NCI-H2081 treated with DMSO at 0.1 percent for 48 hours (cell line): ENCODE measurements at places on chromosomes 1 and 21.

DNA sequence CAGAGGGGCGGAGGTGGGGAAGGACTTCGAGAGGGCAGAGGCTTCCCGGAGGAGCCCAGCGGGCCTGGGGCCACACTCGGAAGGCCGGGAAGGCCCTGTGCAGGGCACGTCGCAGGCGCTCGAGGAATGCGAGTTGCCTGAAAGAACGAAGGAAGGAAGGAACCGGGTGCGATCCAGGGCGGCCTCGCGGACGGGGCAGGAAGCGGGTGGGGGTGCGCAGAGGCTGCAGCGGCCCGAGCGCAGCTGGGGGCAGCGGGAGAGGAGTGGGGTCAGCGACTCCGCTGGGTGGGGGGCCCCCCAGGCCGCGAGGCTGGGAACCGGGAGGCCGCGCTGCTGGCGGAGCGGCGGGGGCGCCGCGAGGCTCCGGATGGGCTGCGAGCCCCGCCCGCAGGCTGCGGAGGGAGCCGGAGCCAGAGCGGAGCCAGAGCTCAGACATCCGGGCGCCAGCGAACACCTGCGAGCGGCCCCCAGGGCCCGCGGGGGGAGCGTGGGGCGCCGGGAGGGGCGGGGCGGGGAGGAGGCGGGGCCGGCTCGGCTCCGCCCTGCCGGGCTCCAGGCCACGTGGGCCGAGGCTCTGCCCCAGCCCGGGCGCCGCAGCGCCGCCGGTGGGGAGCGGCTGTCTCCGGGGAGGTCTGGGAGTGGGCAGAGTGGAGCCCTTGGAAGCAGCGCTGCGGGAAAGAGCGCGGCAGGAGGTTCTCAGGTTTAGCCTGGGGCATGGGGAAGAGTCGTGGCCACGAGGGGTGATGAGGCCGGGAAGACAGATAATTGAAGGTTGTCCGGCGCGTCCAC lies 4.6 kb downstream of the ID3 start:
- DNase-seq = peak; percentile 89

- DNase-seq = no peak
These were observed 200.4 kb downstream of the DNM3 start for GRCh38 chr1:172041742-172042141.

DNA sequence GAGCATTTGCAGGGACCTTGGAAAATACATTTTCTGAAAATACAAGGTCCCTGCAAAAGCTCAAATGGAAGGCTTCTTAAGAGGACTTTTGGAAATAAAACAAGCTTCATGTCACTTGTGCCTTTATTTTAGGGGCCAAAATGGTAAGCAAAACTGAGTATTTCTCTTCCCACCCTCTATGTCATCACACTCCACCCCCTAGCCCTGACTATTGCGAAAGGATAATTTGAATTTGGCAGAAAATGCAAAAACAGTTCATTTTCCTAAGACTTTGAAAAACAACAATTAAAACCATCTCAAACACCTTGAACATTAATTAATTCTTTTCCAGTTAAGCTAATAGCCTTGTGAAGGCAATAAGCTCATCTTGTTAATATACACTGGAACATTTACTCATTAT lies 201.7 kb downstream of the TM2D1 start:
- no peak for DNase-seq

DNA sequence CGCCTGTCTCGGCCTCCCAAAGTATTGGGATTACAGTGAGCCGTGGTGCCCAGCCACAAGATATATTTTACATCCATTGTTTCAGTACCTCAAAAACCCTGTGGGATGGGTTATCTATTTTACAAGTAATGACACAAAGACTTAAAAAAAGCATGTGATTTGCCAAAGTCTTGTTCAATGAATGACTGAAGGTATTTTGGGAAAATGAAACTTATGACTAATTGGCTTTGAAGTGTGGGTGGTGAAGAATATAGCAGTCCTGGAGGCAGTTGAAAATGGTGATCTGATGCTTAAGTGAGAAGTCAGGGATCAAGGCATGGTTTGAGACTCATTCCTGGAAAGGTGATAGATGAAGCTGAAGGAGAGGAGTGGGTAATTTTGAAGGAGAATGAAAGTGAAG lies 3.0 kb downstream of the SWT1 start:
- no peak for DNase-seq

DNA sequence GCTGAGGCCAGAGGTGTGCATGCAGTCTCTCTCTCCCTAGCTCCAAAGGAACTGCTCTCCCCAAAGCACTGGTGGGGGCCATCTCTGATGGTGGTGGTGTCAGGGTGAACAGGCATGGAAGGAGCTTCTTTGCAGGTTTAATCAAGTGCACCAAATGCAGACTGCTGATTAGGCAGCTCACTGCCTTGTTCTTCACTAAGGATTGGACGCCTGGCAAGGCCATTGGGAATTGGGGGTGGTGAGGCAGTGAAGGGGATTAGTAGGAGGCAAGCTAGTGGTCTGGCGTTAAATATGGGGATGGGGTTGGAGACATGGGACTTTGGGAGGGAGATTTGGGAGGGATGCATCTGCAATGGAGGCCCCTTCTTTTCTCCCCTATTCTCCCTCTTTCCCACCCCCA lies 1.5 kb downstream of the CACNA1E start:
- DNase-seq = no peak

DNA sequence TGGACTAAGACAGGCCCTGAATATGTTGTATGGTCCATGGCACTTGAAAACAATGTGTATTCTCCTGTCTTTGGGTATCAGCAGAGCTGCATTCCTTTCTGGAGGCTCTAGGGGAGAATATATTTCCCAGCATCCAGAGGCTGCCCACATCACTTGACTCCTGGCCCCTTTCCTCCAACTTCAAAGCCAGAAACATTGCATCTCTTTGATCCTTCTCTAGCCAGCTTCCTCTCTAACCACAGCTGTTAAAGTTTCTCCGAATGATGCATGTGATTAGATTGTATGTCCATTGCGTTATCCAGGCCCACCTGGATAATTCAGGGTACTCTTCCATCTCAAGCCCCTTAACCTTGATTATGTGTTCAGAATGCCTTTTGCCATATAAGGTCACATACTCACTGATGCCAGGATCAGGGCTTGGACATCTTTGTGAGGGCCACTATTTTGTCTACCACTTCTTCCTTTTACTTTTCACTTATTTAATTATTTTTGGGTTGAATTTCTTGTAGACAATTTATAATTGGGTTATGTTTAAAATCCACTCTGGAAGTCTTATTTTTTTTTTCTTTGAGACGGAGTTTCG lies 5.3 kb downstream of the CHD1L start:
- DNase-seq = no peak

DNA sequence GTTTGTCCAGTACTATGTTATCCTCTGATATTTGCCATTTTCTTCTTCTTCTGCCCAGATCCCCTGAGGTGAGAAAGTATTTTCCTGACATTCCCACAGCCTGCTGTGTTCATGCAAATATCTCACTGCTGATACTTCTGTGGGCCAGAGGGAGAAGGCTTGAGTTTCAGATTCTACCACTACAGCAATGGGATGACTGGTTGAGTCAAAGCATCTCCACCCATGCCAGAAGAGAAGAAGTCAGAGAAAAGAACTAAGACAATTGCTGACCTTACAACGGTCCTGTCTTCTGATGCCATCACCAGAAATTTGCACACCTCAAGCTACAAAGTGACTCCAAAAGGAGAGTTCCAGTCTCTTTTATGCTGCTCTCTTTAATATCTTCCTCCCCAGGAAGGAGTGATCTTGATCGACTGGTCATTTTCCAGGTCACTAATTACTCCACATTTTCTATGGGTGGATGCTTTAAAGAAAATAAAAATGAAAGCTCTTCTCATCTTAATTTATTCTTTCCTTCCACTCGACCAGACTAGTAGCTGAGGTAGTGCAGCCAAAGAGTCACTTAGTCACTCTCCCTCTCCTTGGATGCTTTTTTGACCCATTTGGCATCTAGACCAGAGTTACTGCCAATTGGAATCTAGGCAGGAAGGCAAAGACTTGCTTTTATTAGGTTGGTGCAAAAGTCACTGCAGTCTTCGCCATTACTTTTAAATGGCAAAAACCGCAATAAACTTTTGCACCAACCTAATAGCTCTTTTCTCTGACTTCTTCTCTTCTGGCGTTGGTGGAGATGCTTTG lies 195.1 kb downstream of the PTPRC start:
- DNase-seq = no peak
